ENCODE measurements at places on chromosomes 6 and 20.

DNA sequence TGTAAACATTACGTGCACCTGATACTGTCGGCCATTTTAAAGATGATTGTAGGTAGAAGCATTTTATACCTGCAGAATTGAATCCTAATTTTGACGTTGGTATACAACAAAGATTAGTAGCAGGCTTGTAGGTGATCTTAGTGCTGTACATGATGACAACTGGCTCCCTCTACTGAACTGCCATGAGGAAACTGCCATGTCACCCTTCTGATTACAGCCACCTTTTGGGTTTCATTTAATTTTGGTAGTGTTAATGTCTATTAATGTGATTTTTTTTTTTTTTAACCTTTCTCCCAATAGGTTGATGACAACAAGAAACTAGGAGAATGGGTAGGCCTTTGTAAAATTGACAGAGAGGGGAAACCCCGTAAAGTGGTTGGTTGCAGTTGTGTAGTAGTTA, 2.3 kb downstream of the RPS12 start:
- DNase-seq, result no peak

DNA sequence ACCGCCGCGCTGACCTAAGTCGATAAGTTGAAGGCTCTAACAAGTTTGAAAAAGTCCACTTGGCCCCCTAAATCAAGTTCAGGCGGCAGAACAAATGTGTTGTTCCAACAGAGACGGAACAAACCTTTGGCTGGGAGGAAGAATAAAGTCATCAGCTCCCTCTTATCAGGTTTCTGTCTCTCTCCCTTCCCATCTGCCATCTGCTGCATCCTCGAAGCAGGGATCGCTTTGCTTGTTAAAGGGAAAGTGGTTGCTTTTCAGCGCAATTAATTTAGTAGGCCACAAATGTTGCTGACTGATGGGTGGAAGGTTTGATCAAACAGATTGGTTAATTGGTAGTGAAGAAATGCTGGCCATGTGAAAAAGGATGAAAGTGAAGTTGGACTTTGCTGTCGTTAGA, 64.3 kb downstream of the CDH4 start:
- DNase-seq, result no peak

DNA sequence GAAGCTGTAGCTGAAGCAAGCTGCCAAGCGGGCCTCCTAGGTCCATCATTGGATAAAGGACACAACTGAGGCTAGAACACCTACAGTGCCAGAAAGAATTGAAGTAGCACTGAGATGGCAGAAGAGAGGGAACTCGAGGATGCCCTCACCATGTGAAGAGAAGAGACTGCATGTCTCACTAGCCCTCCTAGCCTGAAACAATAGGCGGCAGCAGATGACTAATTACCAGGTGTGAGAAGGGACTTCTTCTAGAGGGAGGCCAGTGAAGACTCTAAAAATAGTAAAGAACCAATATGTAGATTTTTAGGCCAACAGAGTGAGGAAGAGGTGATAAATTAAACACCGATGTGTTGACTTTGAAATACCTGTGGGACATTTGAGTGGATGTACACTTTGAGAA, 50.3 kb downstream of the LGSN start:
- no peak for DNase-seq

DNA sequence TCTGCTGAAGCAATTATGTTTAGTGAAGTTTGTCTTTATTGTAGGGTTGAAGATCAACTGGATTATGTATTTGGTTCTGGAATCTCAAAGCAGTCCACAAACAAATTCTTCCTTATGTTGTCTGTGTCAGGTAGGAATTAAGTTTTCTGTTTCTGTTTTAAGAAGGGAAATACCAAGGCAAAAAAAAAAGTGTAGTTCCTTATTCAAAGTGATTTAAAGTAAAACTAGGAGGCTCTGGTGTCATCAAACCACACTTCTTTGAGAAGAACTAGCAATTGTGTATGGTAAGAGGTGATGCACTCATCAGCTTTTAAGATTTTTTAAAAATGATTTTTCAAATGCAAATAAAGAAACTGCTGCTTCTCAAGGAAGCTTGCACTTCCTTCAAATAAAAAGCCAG, 1.9 kb downstream of the FAM135A start:
- no peak for DNase-seq

DNA sequence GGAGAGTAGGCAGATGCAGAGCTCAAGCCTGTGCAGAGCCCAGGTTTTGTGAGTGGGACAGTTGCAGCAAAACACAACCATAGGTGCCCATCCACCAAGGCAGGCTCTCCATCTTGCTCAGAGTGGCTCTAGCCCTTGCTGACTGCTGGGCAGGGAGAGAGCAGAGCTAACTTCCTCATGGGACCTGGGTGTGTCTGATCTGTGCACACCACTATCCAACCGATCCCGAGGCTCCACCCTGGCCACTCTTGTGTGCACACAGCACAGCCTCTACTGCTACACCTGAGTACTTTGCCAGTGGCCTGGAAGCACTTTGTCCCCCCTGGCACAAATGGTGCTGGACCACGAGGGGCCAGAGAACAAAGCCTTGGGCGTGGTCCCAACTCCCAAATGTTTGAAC, 7.9 kb upstream of the DEFB125 start:
- DNase-seq, result no peak
